ENCODE measurements at places on chromosomes 7 and 10.

- DNase-seq = peak; percentile 60
Measured at GRCh38 chr10:62426086-62426485, 51.9 kb downstream of the ZNF365 start.

- DNase-seq = no peak
Measured at GRCh38 chr7:13042605-13043236, 355.3 kb downstream of the ARL4A start.

DNA sequence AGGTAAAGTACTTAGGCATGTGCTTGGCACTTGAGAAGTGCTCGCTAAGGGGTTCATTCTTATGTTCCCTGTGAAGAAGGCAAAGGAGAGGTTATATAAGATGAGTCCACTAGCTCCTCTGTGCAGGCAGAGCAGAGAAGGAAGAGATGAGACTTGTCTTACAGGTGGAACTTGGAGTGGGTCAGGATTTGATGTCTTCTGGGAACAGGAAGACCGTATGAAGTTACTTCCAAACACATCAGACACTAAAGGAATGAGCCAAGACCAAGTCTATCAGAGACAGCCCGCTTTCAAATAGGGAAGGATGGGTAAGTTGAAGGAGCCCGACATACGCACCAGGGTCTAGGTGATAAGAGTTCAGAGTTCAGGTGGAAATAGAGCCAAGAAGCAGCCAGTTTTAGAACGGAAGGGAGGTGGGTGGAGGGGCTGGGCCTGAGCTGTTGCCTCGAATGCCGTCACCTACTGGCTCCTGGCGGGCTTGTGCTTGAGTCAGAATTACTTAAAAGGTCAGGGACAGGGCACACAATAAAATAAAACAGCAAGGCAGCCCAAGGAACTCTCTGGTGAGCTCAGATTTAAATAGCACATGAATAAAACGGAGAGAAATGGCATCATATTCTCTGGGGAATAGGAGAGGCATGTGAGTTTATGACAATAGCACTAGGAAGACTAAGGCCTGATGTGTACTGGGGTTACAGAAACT, 56.1 kb upstream of the GRB10 start:
- no peak for DNase-seq

DNA sequence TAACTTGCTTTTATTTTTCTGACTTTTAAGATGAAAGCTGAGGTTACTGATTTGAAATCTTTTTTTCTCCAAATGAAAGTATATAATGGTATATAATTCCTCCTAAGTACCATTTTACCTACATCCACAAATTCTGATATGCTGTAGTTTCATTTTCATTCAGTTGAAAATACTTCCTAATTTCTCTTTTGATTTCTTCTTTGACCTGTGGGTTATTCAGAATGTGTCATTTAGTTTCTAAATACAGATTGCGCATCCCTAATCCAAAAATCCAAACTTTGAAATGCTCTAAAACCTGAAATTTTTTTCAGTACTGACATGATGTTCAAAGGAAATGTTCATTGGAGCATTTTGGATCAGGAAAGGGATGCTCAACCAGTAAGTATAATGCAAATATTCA, 168.7 kb downstream of the CELF2 start:
- DNase-seq = no peak

Data from activated CD4-positive, alpha-beta T cell treated with anti-CD3 and anti-CD28 coated beads for 48 hours (primary cell).